Fibroblast of the conjunctiva (primary cell): ENCODE measurements at places on chromosomes 5 and 9.

GRCh38 chr5:140631831-140632365, 1.1 kb downstream of the CD14 start:
- DNase-seq: no peak

DNA sequence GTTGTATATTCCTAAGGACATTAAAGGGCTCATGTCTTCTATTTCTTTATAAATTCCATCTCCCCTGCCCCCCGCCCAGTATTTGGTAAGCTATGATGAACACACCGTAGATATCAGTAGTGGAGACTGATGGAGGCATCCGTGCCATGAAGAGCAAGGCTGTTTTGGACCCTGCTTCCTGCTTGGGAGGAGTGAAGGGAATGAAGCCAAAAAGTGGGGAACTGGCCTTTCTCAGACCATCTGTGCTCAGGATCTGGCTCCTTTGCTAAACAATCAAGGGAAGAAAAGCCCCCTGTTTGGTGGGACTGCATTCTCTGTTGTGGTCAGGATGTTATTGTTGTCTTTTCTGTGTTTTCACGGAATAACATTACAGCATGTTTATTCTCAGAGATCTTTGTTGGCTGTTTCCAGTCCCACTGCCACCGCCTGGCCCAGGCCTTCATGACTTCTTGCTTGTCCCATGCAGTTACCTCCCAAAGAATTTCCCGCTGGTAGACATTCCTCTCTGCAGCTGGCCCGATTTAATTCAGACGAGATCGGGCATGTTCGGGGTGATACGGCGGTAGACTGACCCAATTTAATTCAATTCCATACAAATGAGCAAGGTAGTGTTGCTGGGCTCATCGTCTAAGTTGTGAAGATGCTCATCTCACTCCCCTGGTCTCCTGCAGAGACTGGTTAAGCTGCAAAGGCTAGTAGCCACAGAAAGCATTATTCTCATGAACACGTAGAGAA, 31.4 kb upstream of the ANKH start:
- no peak for DNase-seq

GRCh38 chr5:150114773-150115408, 28.5 kb upstream of the CSF1R start:
- DNase-seq: no peak

DNA sequence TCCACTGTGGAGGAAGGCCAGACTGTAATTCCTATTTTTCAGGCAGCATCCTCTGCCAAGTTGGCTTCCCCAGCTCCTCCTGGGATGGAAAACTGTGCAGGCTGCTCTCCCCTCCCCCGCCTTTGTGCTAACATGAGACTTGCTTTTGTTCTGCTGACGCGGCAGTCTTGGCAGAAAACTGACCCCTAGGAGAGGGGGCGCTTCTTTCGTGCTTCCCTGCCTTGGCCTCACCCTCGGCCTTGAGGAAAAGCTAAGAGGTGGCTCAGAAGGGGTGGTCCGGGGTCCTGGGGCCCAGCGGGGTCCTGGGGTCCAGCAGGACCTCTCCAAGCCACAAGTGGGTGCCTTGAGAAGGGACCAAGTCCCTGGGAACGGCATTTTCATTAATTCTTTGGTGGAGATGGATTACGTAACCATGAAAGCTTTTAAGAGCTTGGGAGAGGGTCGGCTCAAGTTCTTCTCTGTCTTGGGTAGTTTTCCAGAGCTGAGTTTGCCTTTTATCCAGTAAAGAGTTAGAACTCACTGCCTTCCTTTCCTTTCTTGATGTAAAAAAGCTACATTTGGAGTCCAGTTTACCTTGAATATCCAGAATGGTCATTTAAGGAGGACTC, 51.0 kb downstream of the SH3PXD2B start:
- DNase-seq: peak; percentile 77
